ENCODE measurements at places on chromosomes 2 and 18. TPM values are rescaled to one million over a fixed set of nuclear protein-coding genes. Genes with fewer than 3 reads are reported as not detected.

Gene NCKAP5
- total RNA-seq: 0.49 TPM

Gene DSC1
- total RNA-seq: not detected

Gene ABHD1
- not detected for total RNA-seq

Gene PCARE
- not detected for total RNA-seq

Gene RNF125
- total RNA-seq: 3.5 TPM

Gene PLGLB2
- total RNA-seq: not detected

Gene ZNF638
- total RNA-seq: 66.9 TPM

Gene KCNG2
- total RNA-seq: not detected

Gene OTOF
- 1.3 TPM for total RNA-seq

Gene TMEFF2
- total RNA-seq: not detected

Gene FAM117B
- total RNA-seq: 1.2 TPM

Gene LYG2
- not detected for total RNA-seq

Gene SERPINB13
- not detected for total RNA-seq

Gene EMILIN2
- 6.2 TPM for total RNA-seq

Gene EGR4
- total RNA-seq: not detected

Gene ING5
- 15.9 TPM for total RNA-seq

Gene NPHP1
- 5.7 TPM for total RNA-seq

Gene ASB1
- total RNA-seq: 12.8 TPM

Gene ASNSD1
- 54.3 TPM for total RNA-seq

Gene GYPC
- total RNA-seq: 125 TPM

Gene RNF138
- total RNA-seq: 33.9 TPM

Gene RNF181
- 204 TPM for total RNA-seq

Gene SPDYA
- total RNA-seq: not detected

Gene TXNDC2
- total RNA-seq: not detected

Gene VSNL1
- not detected for total RNA-seq

Gene SNORC
- 1.6 TPM for total RNA-seq

Gene GPBAR1
- total RNA-seq: not detected

Gene CNTNAP5
- total RNA-seq: not detected

Gene CDC42EP3
- total RNA-seq: 33.0 TPM

Gene DNAJC5G
- not detected for total RNA-seq

Gene RNF149
- 41.8 TPM for total RNA-seq

Gene DNAH6
- total RNA-seq: under 0.01 TPM

Gene HRH4
- not detected for total RNA-seq

Gene CXCR1
- not detected for total RNA-seq

Gene BOLL
- total RNA-seq: not detected

Gene BCL11A
- 0.13 TPM for total RNA-seq

Gene LAMA3
- total RNA-seq: 9.0 TPM

Gene SLC9A4
- not detected for total RNA-seq

Gene ATP8B1
- total RNA-seq: 54.6 TPM

Gene MALL
- total RNA-seq: 171 TPM

Gene DNER
- 2.6 TPM for total RNA-seq

Gene TMEM247
- total RNA-seq: not detected

Measured in mammary microvascular endothelial cell (primary cell).